ENCODE measurements at places on chromosomes 6 and 20. TPM values are rescaled to one million over a fixed set of nuclear protein-coding genes. Genes with fewer than 3 reads are reported as not detected.

The PRR18 gene
- total RNA-seq, result not detected

- no peak for DNase-seq
Measured at GRCh38 chr6:1014431-1014807, 297.5 kb upstream of the FOXQ1 start.

DNA sequence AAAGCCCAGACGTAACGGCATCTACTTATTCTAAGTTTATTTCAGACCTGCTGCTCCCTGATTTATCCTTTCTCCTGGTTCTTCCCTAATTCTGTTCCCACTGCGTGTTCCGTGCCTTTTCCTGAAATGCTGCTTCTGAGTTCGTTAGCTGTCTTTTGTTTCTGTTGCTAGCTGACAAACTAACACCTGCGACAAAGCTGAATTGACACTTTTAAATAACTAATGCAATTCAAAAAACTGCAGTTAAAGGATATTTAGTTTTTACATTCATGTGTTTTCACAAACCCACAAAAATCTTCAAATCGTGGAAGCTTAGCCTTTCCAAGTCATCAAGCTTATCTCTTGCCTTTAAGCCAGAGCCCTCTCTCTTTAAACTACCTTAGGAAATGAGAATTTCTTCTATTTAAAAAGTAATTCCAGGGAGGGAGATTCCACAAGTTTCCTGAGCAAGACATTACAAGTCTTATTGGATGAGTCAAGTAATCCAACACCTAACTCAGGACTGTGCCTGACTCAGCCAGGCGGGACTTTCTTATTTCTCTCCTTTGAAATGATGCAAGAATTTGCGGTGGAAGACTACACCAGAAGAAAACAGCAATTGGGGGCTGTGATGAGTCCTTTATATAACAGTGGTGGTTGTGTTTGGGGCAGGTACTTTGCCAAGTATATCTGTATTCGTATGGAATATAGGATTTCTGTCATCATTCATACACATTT is 6.3 kb downstream of the ADTRP start:
- no peak for DNase-seq

GRCh38 chr20:32116079-32116521 is 6.6 kb downstream of the TM9SF4 start:
- no peak for DNase-seq

GRCh38 chr6:20811109-20811761 is 277.0 kb downstream of the CDKAL1 start:
- no peak for DNase-seq

DNA sequence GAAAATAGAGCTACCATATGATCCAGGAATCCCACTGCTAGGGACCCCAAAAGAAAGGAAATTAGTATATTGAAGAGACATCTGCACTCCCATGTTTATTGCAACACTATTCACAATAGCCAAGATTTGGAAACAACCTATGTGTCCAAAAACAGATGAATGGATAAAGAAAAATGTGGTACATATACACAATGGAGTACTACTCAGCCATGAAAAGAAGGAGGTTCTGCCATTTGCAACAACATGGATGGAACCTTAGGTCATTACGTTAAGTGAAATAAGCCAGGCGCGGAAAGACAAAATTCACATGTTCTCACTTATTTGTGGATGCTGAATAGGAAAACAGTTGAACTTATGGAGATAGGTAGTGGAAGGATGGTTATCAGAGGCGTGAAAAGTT is 137.3 kb downstream of the ADAT2 start:
- no peak for DNase-seq

DNA sequence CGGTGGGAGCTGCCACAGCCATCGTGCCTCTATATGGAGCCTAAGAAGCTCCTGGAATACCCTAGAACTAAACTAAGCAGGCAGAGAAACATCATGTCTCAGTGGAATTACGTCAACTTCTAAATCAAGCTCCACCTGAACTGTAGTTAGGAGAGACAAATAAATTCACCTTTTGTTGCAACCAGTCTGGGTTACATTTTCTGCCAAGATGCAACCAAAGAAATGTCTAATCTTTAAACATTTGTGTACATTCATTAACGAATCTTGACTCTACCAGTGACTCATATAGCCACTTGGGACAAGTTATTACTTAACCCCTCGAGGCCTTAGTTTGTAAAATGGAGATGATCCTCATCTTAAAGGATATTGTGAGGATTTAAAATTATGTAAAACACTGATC is 8.9 kb downstream of the PTPRK start:
- DNase-seq, result no peak

- DNase-seq, result no peak
Measured at GRCh38 chr6:106051226-106051625, 34.9 kb upstream of the PRDM1 start.

GRCh38 chr6:45073771-45074170 is 254.4 kb upstream of the RUNX2 start:
- no peak for DNase-seq

- DNase-seq, result peak; percentile 48
Measured at GRCh38 chr6:32108094-32108627, 977 bp downstream of the TNXB start.

GRCh38 chr6:1619673-1620503 is 10.2 kb downstream of the FOXC1 start:
- no peak for DNase-seq
